ENCODE measurements at places on chromosomes 16 and 17. TPM values are rescaled to one million over a fixed set of nuclear protein-coding genes. Genes with fewer than 3 reads are reported as not detected.

Gene CUEDC1
- total RNA-seq, result 47.6 TPM

Gene HS3ST3A1
- total RNA-seq, result not detected

Gene INCA1
- 1.5 TPM for total RNA-seq

Gene DHRS7C
- total RNA-seq, result not detected

Gene P2RX1
- total RNA-seq, result not detected

Gene GAST
- not detected for total RNA-seq

Gene LYRM1
- total RNA-seq, result 27.6 TPM

Gene GGT6
- total RNA-seq, result not detected

Gene CCL16
- total RNA-seq, result not detected

Gene SLC16A6
- 0.30 TPM for total RNA-seq

Gene GRB7
- total RNA-seq, result 4.8 TPM

Gene P4HB
- 729 TPM for total RNA-seq

Gene TLCD2
- total RNA-seq, result 1.3 TPM

Gene STX1B
- total RNA-seq, result 1.5 TPM

Gene TMC7
- total RNA-seq, result 7.6 TPM

Gene SMIM36
- total RNA-seq, result not detected

Gene UTS2R
- total RNA-seq, result not detected

Gene KCNJ12
- 1.2 TPM for total RNA-seq

All from A549 treated with RU486 at 1 μM for 4 hours (cell line).